ENCODE measurements at places on chromosomes 12 and 14. TPM values are rescaled to one million over a fixed set of nuclear protein-coding genes. Genes with fewer than 3 reads are reported as not detected.

The SMIM41 gene
- total RNA-seq, result 0.13 TPM

The TTC6 gene
- not detected for total RNA-seq

The SSTR1 gene
- 0.13 TPM for total RNA-seq

The MAP3K9 gene
- total RNA-seq, result 0.13 TPM
